ENCODE measurements at places on chromosomes 6 and 20. TPM values are rescaled to one million over a fixed set of nuclear protein-coding genes. Genes with fewer than 3 reads are reported as not detected.

PHACTR3 gene
- total RNA-seq = 1.6 TPM

PHF20 gene
- total RNA-seq = 17.9 TPM

MATN4 gene
- not detected for total RNA-seq

BCKDHB gene
- total RNA-seq = 6.5 TPM

FERMT1 gene
- under 0.01 TPM for total RNA-seq

CD109 gene
- 6.5 TPM for total RNA-seq

Data from lung microvascular endothelial cell (primary cell).